H1 (cell line): ENCODE measurements at places on chromosomes 1 and 21.

DNA sequence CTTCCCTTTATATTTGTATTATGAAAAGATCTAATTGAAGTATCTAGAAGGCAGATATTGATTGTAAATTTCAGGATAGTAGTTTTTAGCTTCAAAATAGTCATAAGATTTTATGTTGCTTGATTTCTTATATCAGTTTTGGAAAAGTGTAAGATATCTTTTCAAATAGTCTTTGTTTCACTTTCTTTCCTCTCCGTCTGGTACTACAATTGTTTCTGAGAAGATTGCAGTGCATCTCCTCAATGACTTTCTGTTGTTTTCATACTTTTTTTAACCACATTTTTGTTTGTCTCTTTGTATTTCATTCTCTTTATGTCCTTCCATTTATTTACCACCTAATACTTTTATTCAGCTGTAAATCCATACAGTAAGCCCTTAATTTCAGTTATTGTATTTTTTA is 964.6 kb upstream of the B3GALT2 start:
- no peak for DNase-seq

GRCh38 chr1:202162047-202162417 is 1.6 kb upstream of the PTPN7 start:
- no peak for DNase-seq

- DNase-seq: no peak
Measured at GRCh38 chr21:35674895-35675470, 385.3 kb downstream of the SETD4 start.

- DNase-seq: no peak
Measured at GRCh38 chr21:43723648-43724047, 4.7 kb downstream of the PDXK start.

GRCh38 chr1:118159569-118159968 is 25.5 kb downstream of the SPAG17 start:
- DNase-seq: no peak
